ENCODE measurements at places on chromosomes 16 and 17.

DNA sequence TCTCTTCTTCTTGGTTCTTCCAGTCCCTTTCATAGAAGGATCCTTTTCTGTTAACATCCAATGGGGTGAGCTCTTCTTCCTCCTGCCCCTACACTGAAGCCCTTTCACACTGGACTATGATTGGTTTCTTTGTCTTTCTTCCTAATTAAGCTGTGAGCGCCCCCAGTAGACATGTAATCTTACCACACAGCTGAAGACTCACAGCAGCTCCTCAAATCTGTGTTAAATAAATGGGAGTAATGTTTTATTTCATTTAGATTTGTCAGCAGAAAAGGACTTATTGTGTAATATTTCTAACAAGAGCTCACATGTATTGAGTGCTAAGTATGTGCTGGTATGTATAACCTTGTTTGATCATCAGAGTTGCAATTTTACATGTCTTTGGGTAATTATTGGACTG, 55.7 kb downstream of the TOX3 start:
- DNase-seq = no peak

DNA sequence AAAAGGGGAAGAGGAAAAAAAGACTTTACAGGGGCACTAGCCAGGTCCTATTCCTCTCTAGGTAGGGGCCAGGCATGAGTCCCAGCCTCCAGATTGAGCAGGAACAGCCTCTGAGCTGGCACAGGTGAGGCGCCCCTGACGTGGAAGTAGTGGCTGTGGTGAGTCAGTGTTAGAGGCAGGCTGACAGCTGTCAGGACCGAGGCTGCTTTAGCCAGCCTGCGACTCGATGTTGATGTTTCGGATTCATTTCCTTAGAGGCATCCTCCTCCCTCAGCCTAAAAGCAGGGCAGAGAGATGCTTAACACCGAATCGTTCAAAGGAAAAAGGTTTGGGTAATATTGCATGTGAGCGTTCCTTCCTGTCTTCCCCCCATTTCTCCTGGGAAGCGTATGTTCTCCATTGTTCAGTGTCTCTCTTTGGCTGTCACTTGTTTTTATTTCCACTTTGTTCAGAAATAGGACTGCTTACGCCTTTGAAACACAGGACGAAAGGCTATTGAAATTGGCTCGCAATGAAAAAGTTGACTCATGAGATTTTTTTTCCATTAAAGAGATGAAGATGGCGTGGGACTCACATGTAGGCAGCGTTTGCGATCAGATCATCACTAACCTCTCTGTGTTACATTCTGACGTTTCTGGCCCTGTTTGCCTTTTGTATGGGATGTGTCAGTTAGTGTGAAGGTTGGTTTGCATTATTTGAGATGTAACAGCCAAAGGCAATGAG, 1.3 kb downstream of the KIAA0513 start:
- no peak for DNase-seq

- DNase-seq = no peak
These were observed 17.1 kb downstream of the PMP22 start for GRCh38 chr17:15247891-15248529.

DNA sequence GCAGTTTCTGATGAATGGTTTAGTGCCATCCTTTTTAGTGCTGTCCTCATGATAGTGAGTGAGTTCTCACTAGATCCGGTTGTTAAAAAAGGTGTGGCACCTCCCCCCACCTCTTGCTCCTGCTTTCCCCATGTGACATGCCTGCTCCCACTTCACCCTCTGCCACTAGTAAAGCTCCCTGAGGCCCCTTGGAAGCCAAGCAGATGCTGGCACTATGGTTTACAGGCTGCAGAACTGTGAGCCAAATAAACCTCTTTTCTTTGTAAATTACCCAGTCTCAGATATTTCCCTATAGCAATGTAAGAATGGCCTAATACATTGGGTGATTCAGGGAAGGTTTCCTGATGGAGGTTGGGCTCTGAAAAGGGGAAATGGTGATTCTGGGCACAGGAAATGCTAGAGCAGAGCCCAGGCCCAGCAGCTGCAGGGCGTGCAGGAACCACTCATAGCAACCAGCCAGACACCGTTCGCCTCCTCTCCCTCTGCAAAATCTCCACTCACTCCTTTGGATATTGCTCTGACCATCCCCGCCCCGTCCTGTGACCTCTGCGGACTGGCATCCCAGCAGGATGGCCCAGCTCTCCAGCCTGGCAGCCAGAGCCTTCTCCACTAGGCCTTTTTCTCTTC, 2.6 kb upstream of the ADORA2B start:
- no peak for DNase-seq

DNA sequence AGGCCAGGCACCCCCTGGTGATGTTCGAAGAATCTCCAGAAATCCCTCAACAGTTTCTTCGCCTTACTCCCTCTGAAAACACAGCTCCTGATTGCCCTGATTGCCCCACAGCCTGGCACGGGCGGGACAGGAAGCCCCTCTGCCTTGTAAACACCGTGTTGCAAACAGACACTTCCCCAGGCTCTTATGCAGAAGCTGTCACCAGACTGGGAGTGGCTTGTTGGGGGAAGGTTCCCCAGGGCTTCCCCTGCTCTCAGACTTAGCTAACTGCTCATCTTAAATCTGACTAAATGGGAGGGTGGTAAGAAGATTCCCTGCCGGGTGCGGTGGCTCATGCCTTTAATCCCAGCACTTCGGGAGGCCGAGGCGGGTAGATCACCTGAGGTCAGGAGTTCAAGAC, 11.2 kb downstream of the PIK3R5 start:
- no peak for DNase-seq

DNA sequence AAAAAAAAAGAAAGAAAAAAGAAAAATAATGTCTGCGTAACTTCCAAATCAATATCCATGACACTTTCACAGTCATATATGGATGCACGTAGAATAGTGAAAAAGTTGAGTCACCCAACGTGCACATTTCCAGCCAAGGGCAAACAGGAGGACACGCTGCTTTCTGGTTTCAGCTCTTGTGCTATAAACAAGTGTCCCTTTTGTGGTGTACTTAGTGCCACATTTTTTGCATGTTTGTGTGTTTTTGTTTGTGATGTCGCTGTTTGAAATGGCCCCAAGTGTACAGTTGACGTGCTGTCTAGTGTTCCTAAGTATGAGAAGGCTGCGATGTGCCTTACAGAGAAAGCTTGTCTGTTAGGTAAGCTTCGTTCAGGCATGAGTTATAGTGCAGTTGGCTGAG, 2.9 kb downstream of the CHD9 start:
- no peak for DNase-seq

DNA sequence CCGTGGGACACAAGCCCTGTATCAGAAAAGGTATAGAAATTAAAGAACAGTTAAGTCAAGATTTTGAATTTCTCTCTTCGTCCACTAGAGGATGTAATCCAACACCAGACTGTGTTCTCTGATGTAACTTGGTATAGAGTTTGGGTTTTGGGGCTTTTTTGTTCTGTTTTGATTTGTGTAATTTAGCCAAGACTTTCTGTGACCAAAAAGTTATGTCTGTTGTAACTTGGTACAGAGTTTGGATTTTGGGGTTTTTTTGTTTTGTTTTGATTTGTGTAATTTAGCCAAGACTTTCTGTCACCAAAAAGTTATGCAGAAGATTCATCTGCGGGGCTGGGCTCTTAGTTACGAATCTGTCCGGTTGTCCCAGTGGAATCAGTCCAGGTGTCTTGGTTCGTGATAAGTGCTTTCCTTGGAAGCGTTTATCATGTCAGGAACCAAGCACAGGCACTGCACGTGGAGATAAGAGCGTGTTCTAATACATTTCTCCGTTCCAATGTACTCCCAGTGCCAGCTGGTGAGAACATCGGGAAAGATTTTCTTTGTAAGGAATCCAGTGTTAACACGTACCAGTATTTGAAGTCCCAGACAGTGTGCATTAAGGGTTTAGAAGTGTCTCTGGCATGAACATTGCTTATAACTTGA, 44.1 kb upstream of the SEC14L1 start:
- DNase-seq = no peak

GRCh38 chr17:4785311-4786105, 656 bp downstream of the VMO1 start:
- DNase-seq = no peak

- peak; percentile 21 for DNase-seq
These were observed 942 bp downstream of the LDAF1 start for GRCh38 chr16:21159281-21159951.

- no peak for DNase-seq
These were observed 40.8 kb downstream of the AIPL1 start for GRCh38 chr17:6394055-6394606.

DNA sequence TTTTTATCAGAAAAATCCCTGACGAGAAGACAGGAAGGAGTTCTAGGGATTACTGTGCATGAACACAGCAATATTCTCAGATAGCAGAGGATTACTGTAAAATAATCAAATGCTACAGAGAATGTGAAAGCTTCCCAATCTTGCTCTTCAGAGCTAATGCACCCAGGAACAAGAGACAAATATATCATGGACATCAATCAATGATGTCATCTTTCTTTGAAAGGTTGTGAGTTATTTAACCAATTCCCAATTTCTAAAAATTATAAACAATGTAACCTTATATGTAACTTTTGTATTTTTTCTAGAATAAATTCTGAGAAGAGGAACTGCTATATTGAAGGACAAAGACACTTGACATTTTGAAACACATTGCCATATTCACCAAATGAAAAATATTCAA, 46.5 kb downstream of the BRD7 start:
- no peak for DNase-seq
